ENCODE measurements at places on chromosomes 5 and 9.

DNA sequence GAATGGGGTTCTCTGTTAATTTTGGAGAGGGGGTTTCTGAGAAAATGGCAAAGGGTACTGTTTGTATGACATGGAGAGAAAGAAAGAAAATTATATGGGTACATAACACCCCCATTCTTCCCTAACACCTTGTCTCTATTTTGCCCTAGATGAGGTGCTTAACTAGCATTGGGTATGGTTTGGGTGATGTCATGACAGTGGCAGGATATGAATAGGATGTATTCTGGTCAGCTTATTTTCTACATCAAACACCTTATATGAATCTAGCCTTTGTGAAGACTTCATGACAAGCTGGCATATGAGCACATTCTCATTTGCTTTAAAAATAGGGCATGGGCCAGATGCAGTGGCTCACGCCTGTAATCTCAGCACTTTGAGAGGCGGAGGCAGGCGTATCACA is 58.6 kb downstream of the LNPEP start:
- DNase-seq = no peak

GRCh38 chr9:603126-603525 is 238.4 kb upstream of the DMRT1 start:
- DNase-seq = no peak

DNA sequence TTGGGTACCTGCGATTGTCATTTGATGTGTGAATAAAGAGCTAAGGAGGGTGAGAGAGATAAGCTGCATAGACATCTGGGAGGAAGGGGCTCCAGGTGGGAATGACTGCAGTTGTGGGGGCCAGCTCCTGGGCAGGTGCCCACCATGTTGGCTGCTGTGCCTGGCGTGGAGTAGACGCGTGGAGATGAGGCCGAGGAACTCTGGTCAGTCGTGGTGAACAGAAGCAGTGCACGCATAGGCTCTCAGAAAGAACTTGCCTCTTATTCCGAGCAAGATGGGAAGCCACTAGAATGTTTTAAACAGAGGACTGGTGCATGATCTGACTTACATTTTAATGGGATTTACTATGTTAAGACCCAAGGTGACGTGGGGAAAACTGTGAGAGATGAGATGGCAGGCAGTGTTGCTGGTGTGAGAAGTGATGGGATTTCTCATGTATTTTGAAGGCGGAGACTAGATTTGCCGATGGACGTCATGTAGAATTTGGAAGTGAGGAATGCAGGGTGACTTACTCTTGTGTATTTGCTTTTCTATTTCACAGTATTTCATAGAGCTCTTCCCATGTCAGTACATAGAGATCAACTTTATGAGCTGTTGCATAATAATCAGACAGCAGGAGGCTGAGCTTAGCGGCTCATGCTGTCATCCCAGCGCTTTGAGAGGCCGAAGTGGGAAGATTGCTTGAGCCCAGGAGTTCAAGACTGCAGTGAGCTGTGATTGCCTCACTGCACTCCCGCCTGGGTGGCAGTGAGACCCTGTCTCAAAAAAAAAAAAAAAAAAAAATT is 71.1 kb downstream of the EHMT1 start:
- DNase-seq = peak; percentile 32

DNA sequence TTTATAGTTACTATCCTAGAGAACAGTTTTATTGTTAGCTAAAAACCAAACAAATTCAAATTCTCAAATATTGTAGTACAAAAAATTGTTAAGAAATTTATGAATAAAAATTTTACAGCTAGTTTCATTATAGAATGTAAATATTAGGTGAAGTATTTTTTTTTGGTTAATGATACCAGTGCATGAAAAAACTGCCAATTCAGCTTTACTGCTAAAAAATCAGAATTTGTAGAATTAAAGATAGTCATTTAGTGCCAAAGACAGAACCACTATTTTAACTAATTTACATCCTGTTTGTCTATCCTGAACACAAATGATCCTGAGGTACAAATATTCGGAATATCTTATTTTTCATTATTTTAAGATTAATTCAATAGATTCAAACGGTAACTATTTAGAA is 202.6 kb downstream of the FER start:
- no peak for DNase-seq

GRCh38 chr9:126612813-126613641 is 701 bp upstream of the LMX1B start:
- DNase-seq = no peak

- DNase-seq = no peak
Observed at GRCh38 chr9:98559561-98559960, 149.2 kb downstream of the GABBR2 start.

DNA sequence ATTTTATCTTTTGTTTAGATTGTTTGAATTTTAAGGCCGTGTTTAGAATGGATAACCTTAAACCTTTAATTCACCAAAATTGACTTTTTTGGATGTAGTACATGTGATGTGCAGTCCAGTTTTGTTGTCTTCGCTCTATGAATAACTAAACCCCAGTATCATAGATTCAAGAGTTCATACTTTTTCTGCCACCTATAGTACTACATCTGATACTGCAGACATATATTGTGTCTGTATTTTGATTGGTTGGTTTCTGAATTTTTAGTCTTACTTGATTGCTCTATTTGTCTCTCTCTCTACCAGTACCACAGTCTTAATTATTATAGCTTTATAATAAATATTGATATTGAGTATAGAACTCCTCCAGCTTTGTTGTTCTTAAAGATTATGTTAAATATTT is 58.1 kb downstream of the PPIP5K2 start:
- no peak for DNase-seq

DNA sequence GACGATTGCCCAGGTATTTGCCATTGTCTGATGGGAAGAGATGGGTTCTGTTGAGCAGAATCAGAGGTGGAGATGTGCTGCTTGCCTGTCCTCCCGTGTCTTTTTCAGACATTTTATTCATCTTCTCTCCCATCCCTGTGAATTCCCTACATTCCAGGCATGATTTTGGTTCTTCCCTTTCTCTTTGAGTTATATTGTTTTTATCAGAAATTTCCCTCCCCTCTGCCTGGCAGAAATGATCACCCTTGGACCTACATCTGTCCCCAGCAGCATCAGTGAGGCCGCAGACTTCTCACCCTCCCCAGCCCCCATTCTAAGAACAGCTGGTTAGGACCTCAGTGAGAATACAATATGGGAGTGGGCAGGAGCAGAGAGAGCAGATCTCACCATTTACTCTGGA is 640.2 kb downstream of the CCDC171 start:
- DNase-seq = no peak

- DNase-seq = peak; percentile 88
Observed at GRCh38 chr9:70407081-70407503, 7.4 kb downstream of the KLF9 start.

DNA sequence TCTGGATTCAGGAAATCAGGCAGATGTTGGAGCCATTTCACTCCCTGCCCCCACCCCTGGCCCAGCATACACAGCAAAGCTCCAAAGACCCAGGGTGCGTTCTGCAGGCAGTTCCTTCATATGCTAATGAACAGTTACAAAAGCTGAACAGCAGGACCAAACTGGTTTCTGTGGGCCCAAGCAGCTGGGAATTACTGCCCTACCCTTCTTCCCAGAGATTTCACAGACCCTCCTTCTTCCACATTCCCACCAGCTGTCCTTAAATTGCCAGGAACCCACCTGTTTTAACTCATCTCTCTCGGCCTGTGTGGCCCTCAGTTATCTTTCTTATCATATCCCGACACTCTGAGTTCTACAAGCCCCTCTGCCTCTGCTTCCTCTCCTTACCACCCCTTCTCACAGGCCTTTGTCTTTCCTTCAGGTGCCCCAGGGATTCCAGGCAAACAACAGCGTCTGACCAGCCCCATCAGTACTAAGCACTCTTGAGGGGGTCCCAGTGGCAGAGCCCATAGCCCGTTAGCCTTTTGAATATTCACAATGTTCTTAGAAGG is 10.6 kb upstream of the F2RL1 start:
- DNase-seq = no peak

DNA sequence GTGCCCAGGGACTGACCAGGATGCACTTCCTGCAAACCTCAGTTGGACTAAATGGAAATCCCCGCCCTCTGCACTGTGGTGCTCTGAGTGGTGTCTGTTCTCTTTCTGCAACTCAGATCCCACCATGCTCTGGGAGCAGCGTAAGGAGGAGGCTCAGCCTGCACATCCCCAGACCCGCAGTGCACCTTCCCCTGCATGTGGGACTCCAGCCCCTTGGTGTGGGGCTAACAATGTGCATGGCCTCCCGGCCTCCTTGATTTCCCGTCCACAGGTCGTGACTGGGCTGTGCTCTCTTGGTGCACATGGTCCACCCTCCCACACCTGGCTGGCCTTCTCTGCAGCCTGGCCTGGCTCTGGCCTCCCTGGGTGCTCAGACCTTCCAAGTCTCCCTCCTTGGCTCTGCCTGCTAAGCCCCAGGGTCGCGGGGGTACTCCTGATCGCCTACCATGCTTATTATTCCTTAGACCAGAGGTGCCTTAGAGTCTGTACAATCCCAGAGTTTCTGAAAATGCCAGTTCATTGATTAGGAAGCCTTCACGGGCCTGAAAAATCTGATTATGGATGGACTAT is 397.5 kb downstream of the IRX2 start:
- DNase-seq = no peak

DNA sequence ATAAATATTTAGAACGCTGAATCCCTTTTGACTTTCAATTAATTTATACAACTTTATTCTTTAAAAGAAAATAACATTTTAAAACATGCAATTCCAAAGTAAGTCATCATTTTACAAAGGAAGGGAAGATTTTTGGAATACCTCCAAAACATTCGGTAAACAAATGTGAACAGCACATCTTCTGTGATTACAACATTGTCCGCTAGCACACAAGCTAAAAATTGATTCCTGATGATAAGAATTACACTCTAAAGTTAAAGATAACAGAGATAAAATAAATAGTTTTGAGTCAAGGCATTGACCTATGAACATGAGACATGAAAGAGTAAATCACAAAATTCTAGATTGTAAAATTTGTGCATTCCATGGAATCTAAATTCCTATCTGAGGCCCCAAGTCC is 56.2 kb upstream of the TRAF1 start:
- DNase-seq = no peak

DNA sequence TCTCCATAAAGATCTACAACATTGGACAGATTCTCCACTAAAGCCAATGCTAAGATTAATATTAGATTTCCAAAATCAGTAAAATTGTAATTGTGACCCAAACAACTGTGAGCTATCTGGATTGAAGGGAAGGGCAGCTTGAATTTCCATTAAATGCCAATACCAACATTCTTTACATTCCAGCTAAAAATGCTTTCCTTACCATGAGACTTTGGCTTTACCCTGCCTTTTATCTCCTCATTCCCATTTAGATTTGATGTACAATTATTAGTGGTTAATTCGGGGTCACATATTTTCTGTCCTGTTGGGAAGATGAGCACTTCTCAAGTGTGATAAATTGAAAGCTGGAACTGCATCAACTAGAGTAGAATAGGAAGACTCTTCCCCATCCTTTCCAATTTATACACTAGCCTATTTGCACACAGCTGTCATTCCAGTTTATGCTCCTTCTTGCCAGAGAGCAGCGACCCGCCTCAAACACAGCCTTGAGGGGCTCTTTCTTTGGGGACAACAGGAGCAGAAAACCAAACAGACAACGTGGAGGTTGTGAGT is 33.1 kb upstream of the MYOT start:
- no peak for DNase-seq

DNA sequence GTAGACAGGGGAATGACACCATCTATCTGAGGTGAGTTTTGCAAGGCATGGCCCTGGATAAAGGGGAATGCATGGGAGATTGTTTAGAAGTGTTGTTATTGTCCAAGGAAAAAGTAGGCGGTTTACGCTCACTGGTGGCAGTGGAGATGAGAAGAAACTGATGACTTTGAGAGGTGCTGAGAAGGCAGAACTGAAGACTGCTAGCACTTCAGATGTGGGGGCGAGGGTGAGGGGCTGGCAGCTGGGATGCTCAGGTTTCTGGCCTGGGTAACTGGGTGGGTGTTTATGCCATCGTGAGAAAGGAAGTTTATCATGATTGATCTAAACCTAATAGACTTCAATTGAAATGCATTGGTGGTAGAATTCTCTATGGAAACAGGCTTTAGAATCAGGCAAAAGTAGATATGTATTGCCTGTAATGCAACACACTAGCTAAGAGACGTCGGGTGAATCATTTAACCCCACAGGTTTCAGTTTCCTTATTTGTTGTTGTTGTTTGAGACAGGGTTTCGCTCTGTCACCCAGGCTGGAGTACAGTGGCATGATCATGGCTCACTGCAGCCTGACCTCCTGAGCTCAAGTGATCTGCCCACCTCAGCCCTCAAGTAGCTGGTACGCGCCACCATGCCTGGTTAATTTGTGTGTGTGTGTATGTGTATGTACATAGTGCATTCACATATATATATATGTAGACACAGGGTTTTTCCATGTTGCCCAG is 123.5 kb downstream of the SLC24A2 start:
- peak; percentile 26 for DNase-seq

- DNase-seq = no peak
Observed at GRCh38 chr9:127318651-127319167, 54.1 kb downstream of the GARNL3 start.

DNA sequence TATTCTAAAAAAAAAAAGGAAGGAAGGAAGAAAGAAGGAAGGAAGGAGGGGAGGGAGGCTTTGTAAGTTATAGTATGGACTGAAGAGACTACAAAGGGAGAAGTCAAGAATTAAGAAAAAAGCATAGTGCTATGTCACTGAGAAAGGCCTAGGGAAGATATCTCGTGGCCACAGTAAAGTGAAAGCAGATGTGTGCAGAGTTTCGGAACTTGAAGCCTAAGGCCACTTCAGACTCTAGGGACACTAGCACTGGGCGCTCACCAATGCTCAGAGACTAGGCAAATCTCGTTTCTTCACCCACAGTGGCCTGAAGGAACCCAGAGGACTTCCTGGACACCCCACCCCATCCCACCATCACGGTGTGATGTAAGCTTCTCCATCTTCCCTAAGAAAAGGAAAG is 181.4 kb upstream of the TRPM3 start:
- no peak for DNase-seq
